Suprapubic skin (tissue), 4 donors: ENCODE measurements at places on chromosomes 3 and 15. TPM values are rescaled to one million over a fixed set of nuclear protein-coding genes. Genes with fewer than 3 reads are reported as not detected.

DNASE1L3 gene
- 0.95 TPM for total RNA-seq

WDR76 gene
- total RNA-seq: 5.2 TPM

ILDR1 gene
- 2.5 TPM for total RNA-seq

RNF7 gene
- 68.8 TPM for total RNA-seq

SSUH2 gene
- 0.62 TPM for total RNA-seq

SCN11A gene
- total RNA-seq: 0.11 TPM

MYRIP gene
- 1.4 TPM for total RNA-seq

CKMT1A gene
- total RNA-seq: 51.0 TPM

GPD1L gene
- 25.5 TPM for total RNA-seq

CYP11A1 gene
- total RNA-seq: not detected

DNA sequence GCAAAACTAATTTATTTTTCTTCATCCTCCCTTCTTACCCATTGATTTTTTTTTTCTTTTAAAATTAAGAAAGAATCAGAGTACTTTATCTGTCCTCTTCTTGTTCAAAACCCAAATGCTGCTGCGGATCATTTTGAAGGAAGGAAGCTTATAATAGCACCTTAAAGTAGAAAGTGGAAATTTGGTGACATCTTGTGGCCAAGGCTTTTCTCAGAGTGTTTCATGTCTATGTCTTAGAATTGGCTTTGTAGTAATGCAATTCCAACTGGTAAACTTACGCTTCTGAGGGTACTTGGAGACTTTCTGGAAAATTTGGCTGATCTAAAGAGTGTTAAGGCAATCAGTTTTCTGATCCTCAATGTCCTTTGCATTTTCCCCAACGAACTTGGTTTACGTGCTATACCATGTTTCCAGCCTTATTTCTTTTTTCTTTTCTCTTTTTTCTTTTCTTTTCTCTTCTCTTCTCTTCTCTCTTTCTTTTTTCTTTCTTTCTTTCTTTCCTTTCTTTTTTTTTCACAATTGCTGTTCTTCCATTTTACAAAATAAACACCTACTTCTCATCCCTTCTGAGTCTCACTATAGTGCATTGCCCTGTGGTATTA lies 30.7 kb downstream of the C3orf38 start:
- no peaks in the 10 kb centered on the region for H3K36me3 ChIP-seq
- H3K27ac ChIP-seq: no peak overlapping the region
- no peak overlapping the region for H3K4me3 ChIP-seq
- no peaks in the 10 kb centered on the region for H3K4me1 ChIP-seq
- H3K27me3 ChIP-seq: no peaks in the 10 kb centered on the region
- no peak for DNase-seq

DNA sequence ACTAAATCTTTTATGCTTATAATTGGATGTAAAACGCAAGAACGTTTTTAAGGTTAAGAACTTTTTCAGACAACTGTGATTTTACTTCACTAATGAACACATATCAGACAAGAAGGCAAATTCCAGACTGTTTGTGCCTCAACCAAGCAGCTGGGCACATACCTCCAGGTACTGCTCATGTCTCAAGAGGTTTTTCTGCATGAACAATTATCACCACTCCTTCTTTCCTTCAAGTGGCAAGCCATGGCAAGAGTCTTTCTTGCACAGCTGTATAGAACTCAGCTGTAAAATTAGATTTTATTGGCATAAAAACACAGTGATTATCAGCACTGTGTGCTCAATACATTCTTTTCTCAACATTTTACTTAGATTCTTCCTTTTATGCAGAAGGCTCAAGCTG lies 64.3 kb downstream of the FNDC3B start:
- H3K27me3 ChIP-seq: no peaks in the 10 kb centered on the region
- no peak overlapping the region for H3K4me3 ChIP-seq
- H3K4me1 ChIP-seq: peaks cover 50% of the 10 kb centered on the region
- H3K27ac ChIP-seq: peak overlapping the region; percentile 48
- DNase-seq: no peak
- H3K36me3 ChIP-seq: no peaks in the 10 kb centered on the region

DNA sequence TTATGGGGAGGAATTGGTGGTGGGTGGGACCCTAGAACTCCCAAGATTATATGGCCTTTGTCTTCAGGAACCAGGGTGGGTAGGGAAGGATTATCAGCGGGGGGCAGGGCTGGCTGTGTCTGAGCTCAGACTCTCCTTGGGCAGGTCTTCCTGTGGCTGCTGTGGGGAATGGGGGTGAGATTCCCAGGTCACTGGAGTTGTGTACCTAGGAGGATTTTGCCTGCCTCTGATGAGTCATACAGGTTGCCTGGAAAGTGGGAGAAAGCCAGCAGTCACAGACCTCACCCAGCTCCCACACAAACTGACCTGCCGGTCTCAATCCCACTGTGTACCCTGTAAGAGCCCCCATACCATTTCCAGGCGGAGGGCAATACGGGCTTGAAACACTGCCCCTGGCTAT lies 209.9 kb upstream of the CNTN3 start:
- no peaks in the 10 kb centered on the region for H3K36me3 ChIP-seq
- DNase-seq: no peak
- H3K27ac ChIP-seq: no peak overlapping the region
- no peaks in the 10 kb centered on the region for H3K4me1 ChIP-seq

GRCh38 chr15:82117296-82117695 lies 71.5 kb upstream of the MEX3B start:
- H3K36me3 ChIP-seq: no peaks in the 10 kb centered on the region
- H3K4me1 ChIP-seq: peaks cover 1% of the 10 kb centered on the region
- no peak overlapping the region for H3K27ac ChIP-seq
- no peak overlapping the region for H3K4me3 ChIP-seq

- H3K36me3 ChIP-seq: peaks cover 24% of the 10 kb centered on the region
- H3K4me1 ChIP-seq: peaks cover 37% of the 10 kb centered on the region
- H3K4me3 ChIP-seq: no peak overlapping the region
- no peak for DNase-seq
These were observed 19.2 kb downstream of the CHSY1 start for GRCh38 chr15:101232677-101233076.

GRCh38 chr3:10632125-10632524 lies 126.7 kb upstream of the ATP2B2 start:
- DNase-seq: no peak
- peaks cover 19% of the 10 kb centered on the region for H3K27me3 ChIP-seq
- H3K36me3 ChIP-seq: no peaks in the 10 kb centered on the region
- H3K4me3 ChIP-seq: no peak overlapping the region
- H3K27ac ChIP-seq: no peak overlapping the region
- no peaks in the 10 kb centered on the region for H3K4me1 ChIP-seq

- H3K36me3 ChIP-seq: no peaks in the 10 kb centered on the region
- H3K4me1 ChIP-seq: no peaks in the 10 kb centered on the region
- no peak for DNase-seq
- no peak overlapping the region for H3K27ac ChIP-seq
These were observed 225.6 kb downstream of the TBL1XR1 start for GRCh38 chr3:176971613-176972174.

DNA sequence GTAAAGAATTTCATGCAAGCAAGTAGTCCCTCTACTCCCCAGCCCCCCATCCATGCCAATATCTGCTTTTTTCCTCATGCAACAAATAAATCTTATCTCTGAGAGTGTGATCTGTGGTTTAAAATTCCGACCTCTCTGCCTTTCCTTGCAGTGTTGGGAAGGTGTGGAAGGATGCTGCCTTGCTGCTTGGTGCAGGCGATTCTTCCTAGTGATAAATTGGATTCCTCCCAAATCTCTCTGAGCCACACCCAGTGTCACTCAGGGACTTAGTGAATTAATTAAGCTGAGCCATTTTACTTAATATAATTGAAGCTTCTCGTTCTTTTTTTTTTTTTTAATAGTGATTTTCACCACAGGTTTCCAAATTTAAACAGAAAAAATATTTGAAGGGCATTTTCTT lies 3.4 kb downstream of the GAP43 start:
- peaks cover 27% of the 10 kb centered on the region for H3K27me3 ChIP-seq
- H3K27ac ChIP-seq: no peak overlapping the region
- H3K4me1 ChIP-seq: peaks cover 18% of the 10 kb centered on the region
- no peak for DNase-seq
- H3K4me3 ChIP-seq: no peak overlapping the region
- H3K36me3 ChIP-seq: no peaks in the 10 kb centered on the region

GRCh38 chr3:149494022-149494758 lies 19.7 kb downstream of the TM4SF4 start:
- peaks cover 3% of the 10 kb centered on the region for H3K4me1 ChIP-seq
- H3K4me3 ChIP-seq: no peak overlapping the region
- no peaks in the 10 kb centered on the region for H3K36me3 ChIP-seq
- H3K27me3 ChIP-seq: no peaks in the 10 kb centered on the region
- H3K27ac ChIP-seq: no peak overlapping the region
- DNase-seq: no peak

- H3K27me3 ChIP-seq: no peaks in the 10 kb centered on the region
- H3K4me1 ChIP-seq: peaks cover 10% of the 10 kb centered on the region
- H3K4me3 ChIP-seq: no peak overlapping the region
- H3K36me3 ChIP-seq: no peaks in the 10 kb centered on the region
These were observed 22.3 kb upstream of the CFAP161 start for GRCh38 chr15:81111510-81112470.

DNA sequence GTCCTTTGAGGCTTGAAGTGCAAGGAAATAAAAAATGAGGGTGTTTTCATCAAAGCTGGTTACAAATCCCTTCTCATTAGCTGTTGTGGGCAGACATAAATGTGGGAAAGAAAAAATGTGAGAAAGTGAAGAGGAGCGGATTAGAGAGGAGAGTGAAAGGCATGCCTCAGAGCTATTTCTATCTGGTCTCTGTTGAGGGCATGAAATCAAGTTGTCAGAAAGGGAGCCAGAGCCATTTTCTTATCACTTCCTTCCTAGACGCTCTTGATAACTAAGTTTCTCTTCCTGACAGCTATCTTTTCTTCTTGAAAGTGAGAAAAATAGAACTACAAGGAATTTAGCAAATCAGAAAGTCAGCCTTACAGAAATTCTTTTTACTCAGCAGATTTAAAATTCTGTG lies 20.8 kb upstream of the CAPN3 start:
- no peak overlapping the region for H3K4me3 ChIP-seq
- DNase-seq: no peak
- no peaks in the 10 kb centered on the region for H3K27me3 ChIP-seq
- H3K4me1 ChIP-seq: no peaks in the 10 kb centered on the region
- H3K36me3 ChIP-seq: peaks cover 17% of the 10 kb centered on the region
- H3K27ac ChIP-seq: no peak overlapping the region

- H3K27me3 ChIP-seq: no peaks in the 10 kb centered on the region
- peaks cover 48% of the 10 kb centered on the region for H3K4me1 ChIP-seq
- H3K4me3 ChIP-seq: peak within 1 kb of the TSS; percentile 45
- DNase-seq: no peak
- H3K27ac ChIP-seq: peak within 1 kb of the TSS; percentile 87
These were observed at the start of gene TM4SF1 for GRCh38 chr3:149377408-149378364. Gene TM4SF1 (minus strand): TSS chr3:149377649. CDS start chr3:149377547, 102 bp downstream.

GRCh38 chr15:97479957-97480356 lies 480.5 kb upstream of the ARRDC4 start:
- no peaks in the 10 kb centered on the region for H3K27me3 ChIP-seq
- no peaks in the 10 kb centered on the region for H3K36me3 ChIP-seq
- DNase-seq: no peak
- H3K27ac ChIP-seq: no peak overlapping the region
- H3K4me3 ChIP-seq: no peak overlapping the region

DNA sequence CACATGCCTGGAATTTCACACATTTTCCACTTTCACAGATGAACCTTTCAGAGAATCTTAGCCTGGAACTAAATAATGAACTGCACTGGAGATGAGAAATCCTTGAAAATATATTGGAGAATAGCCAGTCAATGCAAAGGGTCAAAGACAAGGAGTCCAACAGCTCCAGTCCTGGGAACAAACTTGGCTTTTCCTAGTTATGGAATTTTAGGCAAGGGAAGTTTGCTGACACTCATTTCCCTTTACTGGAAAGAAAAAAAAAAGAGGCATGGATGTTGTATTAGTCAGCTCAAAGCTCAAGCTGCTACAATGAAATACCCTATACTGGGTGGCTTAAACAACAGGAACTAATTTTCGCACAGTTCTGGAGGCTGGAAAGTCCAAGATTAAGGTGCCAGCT lies 690.8 kb upstream of the ARPP21 start:
- H3K36me3 ChIP-seq: no peaks in the 10 kb centered on the region
- H3K4me3 ChIP-seq: no peak overlapping the region
- no peaks in the 10 kb centered on the region for H3K27me3 ChIP-seq
- DNase-seq: no peak

- H3K27ac ChIP-seq: no peak overlapping the region
- no peak for DNase-seq
- H3K36me3 ChIP-seq: no peaks in the 10 kb centered on the region
- H3K4me3 ChIP-seq: no peak overlapping the region
These were observed 190.7 kb upstream of the NDN start for GRCh38 chr15:23877502-23878412.

DNA sequence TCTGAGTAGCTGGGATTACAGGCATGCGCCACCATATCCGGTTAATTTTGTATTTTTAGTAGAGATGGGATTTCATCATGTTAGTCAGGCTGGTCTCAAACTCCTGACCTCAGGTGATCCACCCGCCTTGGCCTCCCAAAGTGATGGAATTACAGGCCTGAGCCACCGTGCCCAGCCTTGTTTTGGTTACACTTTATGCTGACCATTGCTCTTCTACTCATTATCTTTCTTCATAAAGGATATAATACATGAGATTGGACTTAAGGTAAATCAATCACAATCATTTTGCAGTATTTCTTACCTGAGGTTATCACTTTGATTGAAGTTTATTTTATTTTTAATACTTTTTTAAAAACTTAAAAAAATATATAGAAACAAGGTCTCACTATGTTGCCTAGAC lies 2.2 kb upstream of the LEO1 start:
- no peak for DNase-seq
- H3K27me3 ChIP-seq: no peaks in the 10 kb centered on the region
- no peak overlapping the region for H3K4me3 ChIP-seq
- H3K36me3 ChIP-seq: no peaks in the 10 kb centered on the region
- H3K27ac ChIP-seq: no peak overlapping the region

DNA sequence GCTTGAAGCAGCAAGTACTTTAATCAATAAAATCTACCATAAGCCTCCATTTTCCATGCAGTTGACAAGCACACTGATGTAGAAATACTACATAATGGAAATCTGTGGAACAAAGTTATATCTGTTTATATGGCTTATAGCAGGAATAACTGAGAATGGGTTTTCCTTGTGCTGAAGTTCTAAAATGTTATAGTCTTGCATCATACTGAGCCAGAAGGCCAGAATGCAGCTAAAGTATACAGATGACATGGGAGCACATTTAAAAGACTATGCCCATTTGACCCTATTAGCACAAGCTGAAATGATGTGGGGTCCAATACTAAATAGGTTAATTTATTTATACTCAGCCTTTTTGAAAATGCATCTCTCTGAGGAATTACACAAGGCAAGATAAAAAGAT lies 25.1 kb downstream of the SLC24A5 start:
- no peak overlapping the region for H3K27ac ChIP-seq
- H3K27me3 ChIP-seq: no peaks in the 10 kb centered on the region
- H3K36me3 ChIP-seq: no peaks in the 10 kb centered on the region
- H3K4me3 ChIP-seq: no peak overlapping the region
- peaks cover 5% of the 10 kb centered on the region for H3K4me1 ChIP-seq
- DNase-seq: no peak
